ENCODE measurements at places on chromosomes 16 and 17. TPM values are rescaled to one million over a fixed set of nuclear protein-coding genes. Genes with fewer than 3 reads are reported as not detected.

DNA sequence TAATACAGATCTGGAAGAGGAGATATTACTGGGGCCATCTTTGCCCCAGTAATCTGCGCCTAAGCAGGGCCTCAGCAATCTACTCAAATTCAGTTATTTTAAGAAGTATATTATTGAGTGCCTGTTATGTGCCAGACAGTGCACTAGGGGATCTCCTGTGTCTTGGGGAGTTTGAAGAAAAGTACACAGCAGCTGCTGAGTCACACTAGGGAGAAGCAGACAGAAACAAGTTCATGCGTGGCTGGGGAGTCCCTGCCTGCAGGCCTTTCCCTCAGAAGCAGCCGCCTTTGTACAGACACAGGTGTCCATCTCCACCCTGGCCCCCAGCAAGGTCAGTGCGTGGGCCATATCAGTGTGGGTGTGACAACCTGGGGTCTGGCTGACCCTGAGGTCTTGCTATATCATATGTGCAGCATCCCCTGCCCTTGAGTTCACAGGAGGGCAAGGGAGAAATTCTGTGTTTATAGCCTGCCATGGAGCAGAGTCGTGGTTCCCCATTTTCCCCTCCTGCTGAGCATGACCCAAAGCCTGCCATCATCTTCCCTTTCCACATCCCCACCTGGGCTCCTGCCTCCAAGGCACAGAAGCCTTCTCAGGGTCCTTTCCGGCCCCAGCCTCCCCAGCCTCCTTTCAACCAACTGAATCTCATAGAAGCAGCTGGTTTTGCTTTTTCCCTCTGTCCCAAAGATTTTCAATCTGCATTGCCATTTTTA is 229.9 kb upstream of the SDK2 start:
- no peak for DNase-seq

DNA sequence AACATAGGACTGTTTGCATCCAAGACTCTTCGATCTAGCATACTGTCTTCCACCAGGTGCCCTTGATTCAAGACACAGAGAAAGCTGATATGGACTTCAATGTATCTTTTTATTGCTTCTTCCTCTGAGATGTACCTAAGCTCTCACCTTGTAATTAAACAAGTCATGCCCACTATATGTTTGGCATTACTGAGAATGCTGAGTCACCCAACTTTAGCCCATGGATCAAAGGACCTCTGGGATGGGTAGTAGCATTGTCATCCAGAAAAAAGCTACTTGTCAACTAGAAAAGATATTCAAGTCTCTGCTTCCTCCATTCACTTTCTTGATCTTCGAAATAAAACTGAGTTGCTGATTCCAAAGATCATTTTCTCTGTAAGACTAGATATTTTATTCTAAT is 37.8 kb downstream of the CDH8 start:
- DNase-seq: no peak

GRCh38 chr16:24253192-24253591 is 2.9 kb upstream of the CACNG3 start:
- no peak for DNase-seq

DNA sequence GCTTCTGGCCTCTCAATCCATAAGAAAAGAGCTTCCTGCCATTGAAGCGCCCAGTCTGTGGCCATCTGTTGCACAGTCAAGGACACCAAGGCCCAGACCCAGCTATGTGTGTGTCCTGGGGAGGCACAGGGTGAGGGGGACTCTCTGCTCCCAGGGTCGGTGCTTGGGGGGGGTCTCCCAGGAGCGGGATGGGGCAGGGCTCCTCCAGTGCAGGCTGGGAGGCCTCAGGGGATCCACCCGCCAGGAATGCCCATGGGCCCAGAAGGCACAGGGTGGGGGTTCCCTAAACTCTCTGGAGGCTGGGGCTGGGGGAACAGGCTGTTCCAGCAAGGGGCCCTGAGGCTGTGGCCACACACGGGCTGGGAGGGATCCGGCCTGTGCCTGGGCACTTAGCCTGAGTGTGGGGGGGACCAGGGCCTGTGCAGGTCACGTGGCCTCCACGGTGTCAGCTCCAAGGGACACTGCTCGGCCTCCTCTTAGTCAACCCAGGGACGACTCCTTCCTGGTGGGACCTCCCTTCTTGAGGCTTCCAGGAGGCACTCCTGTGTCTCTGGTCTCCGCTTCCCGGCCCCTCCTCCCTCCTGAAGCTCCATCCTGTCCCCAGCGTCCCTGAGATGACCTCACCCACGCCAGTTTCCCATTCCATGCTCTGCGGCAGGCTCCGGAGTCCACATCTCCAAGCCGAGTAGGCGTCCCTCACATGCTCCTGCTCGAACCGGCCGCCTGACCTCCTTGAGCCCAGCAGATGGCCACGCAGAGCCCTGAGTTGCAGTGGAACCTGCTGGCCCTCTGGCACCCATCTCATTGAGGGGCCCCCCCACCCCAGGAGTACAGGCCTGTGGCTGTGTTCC is 23.1 kb upstream of the BAHCC1 start:
- no peak for DNase-seq

DNA sequence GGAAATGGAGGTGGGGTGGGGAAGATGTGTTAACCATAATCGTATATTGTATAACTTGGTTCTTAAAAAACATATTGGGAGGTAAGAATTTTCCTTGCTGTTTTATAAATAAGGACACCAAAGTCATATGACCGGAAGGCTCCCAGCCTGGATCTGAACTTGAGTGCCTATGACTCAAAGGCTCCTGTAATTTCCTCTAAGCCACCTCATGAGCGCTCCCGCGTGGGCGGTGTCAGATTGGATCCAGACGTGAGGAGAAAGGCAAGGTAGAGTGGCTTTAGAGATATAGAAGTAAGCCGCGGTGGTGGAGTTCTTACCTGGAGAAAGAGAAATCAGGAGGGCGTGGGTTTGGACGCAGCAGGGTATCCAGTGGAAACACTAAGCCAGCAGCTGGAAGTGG is 196.2 kb upstream of the NLRP1 start:
- no peak for DNase-seq

GRCh38 chr16:27319257-27319965 is 5.6 kb downstream of the IL4R start:
- DNase-seq: no peak

- DNase-seq: no peak
These were observed 5.8 kb downstream of the TMEM231 start for GRCh38 chr16:75550211-75550662.

DNA sequence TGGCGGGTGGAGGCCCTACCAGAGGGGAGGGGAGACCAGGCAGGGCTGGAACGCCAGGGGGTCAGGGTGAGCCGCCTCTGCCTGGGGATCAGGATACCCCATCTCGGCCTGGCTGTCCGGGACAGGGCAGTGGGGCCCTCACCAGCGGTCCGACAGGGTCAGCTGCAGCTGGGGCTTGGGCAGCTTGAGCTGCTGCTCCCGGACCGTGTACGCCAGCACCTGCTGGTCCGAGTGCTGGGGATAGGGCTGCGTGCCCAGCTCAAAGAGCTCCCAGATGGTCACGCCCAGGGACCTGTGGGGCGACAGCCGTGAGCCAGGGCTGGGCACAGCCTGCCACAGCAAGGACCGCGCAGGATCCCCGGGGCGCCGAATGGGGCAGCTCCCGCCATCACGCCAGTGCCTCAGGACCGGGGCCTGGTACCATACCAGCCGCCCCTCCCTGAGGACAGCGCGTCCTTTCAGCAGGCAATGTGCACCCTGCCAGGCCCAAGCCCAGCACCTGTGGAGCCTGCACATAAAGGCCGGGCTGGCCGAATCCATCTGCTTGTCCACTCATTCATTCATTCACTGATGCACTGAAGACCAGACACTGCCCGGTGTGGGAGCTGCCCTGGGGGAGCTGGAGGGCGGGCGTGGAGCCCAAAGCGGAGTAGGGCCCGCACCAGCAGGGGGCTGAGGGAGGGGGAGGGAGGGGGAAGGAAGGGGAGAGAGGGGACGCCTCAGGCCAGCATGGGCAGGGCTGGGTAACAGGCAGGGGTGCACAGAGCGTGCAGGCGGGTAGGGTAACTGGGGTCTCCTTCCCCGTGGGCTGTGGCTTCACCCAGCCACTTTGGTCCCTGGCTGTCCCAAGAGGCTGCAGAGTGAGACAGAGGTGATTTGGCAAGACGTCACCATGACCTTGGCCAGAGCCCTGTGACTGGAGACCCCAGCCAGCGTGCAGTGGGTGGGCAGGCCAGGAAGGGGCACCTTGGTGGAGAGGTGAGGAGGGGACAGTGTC is 42.0 kb upstream of the PVALEF start:
- no peak for DNase-seq

GRCh38 chr16:27642756-27643155 is 92.8 kb downstream of the KATNIP start:
- no peak for DNase-seq

- DNase-seq: no peak
These were observed 233.5 kb upstream of the TNRC6C start for GRCh38 chr17:77724876-77725615.

DNA sequence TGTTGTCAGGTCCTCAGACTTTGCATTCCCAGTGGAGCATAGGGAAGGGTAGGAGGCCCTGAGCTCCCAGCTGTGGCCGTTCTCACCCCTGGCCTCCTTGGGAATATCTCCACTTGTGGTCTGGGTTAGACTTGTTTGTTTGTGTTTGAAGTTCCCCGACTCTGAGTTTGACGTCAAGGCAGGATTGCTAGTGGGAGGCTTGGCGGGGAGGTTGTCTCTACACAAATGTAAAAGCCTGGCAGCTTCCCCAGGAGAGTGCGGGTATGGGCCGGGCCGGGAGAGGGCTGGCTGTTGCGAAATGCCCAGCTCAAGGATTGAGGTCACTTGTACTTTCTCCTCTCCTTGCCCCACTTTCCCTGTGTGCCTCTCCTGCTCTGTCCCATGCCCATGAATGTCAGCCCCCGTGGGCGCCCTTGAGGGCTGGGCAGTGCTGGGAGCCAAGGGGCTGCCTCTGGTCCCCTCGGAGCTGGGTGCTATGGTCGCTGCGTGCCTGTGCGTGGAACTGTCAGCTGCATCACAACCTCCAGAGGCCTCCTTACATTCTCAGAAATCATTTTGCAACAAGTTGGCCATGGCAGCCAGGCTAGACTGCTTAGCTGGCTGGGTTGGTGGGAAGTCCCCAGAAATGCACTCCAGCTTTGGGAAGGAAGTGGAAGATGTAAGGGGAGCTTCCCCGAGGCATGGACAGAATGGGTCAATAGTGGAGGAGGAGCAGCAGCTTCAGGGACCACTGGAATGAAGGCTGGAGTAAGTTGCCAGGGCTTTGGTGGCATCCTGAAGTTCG is 84.3 kb downstream of the KSR1 start:
- peak; percentile 94 for DNase-seq

GRCh38 chr16:57619606-57620334 is 8.7 kb upstream of the ADGRG1 start:
- DNase-seq: peak; percentile 81

DNA sequence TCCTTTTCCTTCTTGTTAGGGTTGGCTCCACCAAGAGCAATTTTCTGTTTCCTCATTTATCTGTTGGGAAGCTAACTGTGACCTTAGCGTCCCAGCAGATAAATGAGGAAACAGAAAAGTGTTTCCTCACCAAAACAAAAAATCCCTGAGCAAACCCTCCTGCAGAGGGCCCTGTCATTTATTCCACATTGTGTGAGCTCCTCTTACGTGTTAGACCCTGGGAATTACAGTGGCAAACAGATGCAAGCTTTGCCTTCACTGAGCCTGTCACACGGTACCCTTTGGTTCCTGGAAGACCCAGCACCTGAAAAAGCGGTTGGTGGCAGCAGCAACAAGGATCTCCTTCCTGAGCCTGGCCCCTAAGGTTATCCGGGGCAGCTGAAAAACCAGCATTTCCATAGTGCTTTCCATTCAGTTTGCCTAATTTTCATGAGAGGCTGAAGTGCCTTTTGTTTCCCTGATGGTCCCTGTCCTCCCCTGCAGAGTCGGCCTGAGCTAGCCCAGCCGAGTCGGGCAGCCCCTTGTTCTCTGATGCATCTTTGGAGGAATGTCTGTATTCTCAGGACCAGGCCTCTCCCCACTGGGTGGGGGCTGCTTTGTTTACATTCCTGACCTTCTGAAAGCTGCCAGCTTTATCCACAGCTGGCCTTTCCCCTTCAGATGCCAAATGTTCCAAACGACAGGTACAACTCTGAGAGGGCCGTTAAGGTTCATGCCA is 34.7 kb downstream of the YPEL2 start:
- no peak for DNase-seq

DNA sequence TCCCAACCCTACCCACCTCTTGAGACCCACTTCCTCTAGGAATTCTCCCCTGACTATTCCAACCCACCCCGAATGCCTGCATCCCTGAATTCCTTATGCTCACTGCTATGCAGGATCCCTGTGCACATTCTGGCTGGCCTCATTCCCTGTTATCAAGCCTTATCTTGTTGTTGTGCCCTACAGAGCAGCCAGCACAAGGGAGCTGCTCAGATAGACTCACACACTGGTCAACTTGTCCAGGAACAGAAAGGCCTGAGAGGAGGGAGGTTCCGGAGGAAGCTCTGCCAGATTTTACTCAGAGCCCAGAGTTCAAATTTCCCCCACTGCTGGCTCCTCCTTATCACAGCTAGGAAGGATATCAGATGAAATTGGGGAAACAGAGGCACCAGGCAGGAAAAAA is 24.8 kb upstream of the MYO18A start:
- no peak for DNase-seq

DNA sequence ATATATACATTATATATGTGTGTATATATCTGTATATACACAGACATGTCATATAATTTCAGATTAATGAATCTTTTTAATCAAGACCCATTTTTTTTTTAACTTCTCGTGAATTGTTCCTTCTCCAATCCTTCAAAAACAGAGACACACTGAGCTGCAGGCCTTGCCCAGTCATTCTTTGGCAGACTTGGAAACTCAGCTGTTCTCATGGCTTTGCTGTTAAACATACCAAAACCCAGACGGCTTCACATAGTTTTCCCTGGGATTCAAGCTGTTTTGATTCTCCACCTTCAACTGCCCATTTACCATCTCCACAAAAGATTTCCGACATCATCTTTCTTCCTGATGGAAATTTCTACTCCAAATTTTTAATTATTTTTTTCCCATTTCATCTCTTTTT is 148.7 kb downstream of the KCNJ2 start:
- DNase-seq: no peak

- no peak for DNase-seq
These were observed 5.0 kb downstream of the NOG start for GRCh38 chr17:56598466-56598865.

DNA sequence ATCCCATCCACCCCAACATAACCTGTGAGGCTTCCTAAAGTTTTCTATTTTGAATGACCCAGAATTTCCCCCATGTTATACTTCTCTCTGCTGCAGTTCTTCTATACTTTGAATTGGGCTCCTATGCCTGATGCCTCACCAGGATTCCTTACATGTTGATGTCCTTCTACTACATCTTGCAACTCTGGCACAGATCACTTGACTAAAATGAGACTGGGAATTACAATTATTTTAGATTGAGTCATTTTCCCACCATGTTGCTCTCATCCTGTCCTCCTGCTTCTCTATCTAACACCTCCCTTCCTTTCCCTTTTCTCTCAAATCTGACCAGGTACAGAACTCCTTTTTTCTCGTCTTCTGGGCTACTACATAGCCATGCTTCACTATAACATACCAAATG is 314.0 kb upstream of the KCNJ16 start:
- DNase-seq: no peak

Gene HYDIN
- 2.7 TPM for total RNA-seq

Gene SMIM22
- total RNA-seq: 23.3 TPM

Gene NOS2
- 0.55 TPM for total RNA-seq

Gene TMC5
- 68.7 TPM for total RNA-seq

Gene PNMT
- total RNA-seq: 4.3 TPM

Gene CYTH1
- total RNA-seq: 103 TPM
